ENCODE measurements at places on chromosomes 3 and 15.

DNA sequence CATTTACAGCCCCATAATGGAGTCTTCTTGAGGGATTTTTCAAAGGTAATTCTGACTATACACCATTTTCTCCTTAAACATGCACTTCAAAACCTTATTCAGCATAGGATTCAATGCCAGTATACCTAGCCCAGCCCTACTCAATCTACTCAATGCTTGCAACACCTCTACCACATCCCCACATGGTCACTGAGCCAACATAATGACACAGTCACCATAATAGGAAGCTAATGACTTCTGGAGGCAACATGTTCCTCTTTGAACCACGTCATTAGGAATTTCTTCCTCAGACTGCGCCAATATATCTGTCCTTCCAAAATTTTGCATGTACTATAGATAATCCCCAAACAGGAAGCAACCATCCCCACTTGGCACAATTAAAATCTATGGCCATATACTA lies 153.9 kb upstream of the SETMAR start:
- DNase-seq = no peak

- no peak for DNase-seq
These were observed 150.5 kb upstream of the NPHP3 start for GRCh38 chr3:132872711-132873110.

DNA sequence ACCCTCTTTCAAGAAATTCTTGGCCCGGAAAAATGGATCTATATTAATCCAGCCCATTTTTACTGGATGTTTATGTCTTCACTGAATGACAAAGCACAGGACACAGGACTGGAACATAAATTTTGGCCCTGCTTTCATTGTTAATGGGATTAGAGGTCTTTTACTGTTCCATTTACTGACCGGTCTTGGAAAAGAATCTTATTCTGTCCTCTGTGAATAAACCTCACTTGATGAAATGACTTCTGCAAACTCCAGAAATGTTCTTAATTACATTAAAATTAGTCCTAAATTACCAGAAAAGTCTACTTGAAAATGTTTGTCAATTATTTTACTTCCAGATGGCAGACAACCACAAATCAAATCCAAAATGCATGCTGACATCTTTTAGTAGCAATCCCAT lies 79.3 kb upstream of the SLC24A5 start:
- DNase-seq = no peak

GRCh38 chr15:98154863-98155262 lies 194.4 kb downstream of the ARRDC4 start:
- no peak for DNase-seq

DNA sequence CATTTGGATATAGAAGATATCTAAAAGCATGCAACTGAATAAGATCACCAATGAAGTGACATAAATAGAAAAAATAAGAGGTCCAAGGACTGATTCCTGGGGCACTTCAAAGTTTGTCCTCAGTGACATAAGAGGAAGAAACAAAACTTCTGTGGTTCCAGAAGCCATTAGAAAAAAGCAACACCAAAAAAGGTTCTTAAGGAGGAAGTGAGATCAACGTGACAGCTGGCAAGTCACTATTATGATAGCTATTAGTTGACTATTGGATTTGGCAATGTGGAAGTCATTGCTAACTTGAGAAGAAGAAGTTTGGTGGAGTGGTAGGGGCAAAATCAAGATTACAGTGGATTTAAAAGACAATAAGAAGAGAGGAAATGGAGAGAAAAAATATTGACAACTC lies 1098.3 kb downstream of the NAALADL2 start:
- no peak for DNase-seq

GRCh38 chr3:43478118-43478785 lies 143.6 kb downstream of the ANO10 start:
- DNase-seq = no peak

DNA sequence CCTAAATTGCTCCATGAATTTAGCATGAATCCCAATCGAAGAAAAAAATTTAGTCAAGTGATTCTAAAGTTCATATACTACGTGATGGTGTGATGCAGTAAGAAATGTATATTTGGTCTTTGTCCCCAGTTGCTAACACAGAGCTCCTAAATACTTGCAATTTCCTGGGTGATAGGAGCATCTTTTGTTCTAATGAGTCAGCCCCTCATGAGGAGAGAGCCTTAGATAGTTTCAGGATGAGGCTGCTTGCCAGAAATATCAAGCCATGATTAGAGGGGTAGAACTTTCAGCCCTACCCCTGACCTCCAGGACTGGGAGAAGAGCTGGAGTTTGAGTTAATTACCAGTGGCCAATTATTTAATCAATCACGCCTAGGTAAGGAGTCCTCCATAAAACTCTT lies 170.2 kb downstream of the PDE8A start:
- DNase-seq = no peak

DNA sequence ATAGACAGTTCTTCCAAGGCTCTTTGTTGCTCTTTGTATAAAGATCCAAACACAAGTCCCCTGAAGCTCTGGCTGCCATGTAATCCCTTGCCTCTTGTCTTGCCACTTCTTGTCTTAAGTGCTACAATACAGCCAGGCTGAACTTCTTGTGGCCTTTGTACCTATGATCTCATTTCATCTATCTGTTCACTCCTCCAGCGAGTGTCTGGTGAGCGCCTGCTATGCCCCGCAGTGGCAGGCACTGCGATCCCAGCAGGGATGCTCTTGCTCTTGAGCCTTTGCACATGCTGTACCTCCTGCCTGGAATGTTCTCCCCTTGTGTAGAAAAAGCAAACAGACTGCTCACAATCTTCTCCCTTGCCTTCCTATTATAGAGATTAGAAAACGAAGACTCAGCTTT lies 81.9 kb upstream of the ADPGK start:
- DNase-seq = no peak

DNA sequence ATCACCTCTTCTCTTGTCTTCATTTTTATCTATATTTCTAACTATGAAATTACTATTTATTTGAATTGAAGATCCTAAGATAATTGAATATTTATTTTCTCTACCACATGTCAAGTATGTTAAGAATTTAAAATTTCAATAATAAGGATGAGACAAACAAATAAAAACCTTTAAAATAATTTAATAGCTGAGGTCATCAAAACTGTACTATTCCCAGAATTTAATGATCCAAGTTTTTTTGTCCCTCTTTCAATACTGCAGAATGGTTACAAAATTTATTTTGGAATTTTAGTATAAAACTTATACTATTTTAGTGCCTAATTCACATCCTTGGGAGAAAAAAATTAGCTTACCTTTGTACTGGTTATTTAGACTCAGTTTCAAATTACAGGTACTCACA lies 774.9 kb downstream of the ROBO2 start:
- DNase-seq = no peak

- peak; percentile 77 for DNase-seq
These were observed 1.1 kb downstream of the CMTM7 start for GRCh38 chr3:32392536-32393302.

DNA sequence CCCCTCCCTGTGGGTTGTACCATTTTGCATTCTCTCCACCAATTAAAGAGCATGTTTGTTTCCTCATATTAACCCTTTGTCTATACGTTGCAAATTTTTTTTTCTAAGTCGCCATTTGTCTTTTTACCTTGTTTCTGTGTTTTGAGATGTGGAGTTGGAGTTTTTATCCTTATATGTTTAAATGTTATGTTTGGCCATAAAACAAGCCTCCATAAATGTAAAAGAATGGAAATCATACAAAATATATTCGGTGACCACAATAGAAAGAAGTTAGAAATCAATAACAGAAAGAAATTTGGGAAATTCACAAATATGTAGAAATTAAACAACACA lies 29.2 kb downstream of the LRRK1 start:
- no peak for DNase-seq

DNA sequence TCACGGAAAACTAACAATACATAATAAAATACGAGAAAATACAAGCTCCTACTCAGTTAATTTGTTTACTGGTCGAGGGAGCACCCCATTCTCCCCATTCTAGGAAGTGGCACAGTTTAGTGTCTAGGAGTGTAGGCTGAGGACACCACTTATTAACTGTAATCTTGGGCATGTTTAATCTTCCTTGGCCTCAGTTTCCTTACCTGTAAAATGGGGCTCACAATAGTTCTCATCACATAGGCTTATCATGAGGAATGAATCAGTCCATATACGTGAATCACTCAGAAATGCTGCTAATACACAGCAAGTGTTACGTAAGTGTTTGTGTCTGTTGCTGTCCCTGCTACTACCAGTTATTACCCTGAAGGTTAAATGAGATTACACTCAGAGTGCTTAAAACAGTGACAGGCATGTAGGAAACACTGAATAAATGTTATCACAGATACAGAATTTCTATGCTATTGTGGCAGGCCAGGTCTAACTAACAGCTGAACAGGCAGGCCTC lies 210.2 kb downstream of the OSBPL10 start:
- DNase-seq = no peak

GRCh38 chr3:111282024-111282423 lies 210.4 kb downstream of the NECTIN3 start:
- DNase-seq = no peak

DNA sequence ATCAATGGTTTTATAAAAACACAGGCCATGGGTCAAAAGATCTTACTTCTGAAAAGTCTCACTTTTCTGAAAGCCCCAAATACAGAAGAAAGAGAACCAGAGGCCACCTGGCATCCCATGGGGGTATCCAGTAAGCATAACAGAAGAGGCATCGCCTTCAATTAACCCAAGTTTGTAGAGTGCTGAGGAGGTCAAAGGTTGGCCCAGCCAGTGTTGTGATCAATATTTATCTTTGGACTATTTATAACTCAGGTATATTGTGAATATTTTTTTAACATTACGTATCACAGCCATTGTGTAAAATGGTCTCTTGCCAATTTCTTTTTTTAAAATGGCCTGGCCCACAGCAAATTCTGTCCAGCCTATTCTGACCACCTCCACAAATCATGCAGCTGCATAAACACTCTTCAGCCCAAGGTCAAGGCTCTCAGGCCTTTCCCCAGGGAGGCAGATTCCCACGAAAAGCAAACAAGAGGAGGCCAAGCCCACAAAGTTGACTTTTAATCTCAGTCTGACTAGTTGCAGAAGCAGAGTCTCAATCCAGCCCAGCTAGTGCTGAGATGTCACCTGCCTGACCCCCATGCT lies 26.2 kb upstream of the SPTBN5 start:
- no peak for DNase-seq

DNA sequence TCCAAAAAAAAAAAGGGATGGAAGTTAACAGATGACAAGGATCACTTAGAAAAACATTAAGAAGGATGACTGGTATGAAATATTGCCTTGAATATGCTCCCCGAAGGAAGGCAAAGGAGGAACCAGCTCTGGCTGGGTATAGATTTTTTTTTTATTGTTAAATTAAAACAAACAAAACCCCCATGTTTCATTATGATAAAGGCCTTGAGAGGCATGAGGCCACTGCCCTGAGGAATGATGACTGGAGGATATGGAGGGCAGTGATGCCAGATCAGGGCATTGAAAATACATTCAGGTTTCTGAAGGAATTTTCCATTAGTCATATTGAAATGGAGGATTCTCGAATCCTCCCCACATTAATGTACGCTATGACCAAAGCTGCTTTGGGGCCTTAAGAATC lies 120.9 kb downstream of the ADAMTS9 start:
- no peak for DNase-seq

GRCh38 chr15:78302579-78303312 lies 3.3 kb upstream of the SKIC8 start:
- DNase-seq = no peak

DNA sequence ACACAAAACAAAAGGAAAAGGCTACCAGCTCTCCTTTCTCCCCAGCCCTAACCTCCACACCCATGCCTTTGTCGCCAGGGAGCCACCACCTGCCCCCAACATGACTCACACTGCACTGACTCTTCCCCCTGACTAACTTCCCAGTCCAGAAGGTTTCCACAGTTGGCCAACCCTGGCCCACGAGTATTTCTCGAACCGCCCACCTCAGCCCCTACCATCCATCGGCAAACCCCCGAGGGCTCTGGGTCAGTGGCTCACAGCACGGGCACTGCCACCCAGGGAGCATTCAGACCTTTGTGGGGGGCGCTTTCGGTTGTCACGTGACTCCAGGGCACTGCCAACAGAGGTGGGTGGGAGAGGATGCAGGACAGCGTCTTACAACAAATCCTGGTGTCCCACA lies 152.3 kb downstream of the LRRC28 start:
- no peak for DNase-seq

DNA sequence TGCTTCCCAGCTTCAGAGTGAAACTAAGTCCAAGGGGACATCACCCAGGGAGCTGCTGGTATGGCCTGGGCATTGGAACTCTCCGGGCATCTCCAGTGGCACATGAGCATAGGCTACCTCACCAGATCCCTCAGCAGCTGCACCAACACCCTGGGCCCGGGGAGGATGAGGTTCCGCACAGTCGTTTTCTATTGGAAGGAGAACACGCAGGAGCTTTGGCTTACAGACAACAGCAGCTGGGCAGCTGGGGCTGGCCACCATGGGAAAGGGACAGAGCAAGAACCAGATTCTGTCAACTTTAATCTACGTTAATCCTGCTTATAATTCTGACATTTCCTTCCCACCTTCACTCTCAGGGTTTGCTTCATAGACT lies 65.5 kb downstream of the MYO1E start:
- no peak for DNase-seq

DNA sequence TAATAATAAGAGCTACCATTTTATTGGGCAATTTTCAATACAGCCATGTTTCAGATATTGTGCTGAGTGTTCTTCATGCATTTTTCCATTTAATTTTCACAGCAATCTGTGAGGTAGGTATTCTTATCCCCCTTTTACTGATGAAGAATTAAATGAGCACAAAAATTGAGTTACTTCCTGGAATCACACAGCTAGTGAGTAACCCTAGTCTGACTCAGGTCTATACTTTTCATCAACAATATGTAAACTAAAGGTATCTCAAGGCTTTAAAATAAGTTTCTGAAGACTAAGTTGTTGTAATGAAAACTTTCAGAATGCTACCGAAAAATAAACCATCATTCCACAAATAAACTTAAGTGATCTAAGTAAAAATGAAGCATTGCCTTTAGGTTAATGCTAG lies 22.3 kb downstream of the HACD2 start:
- no peak for DNase-seq

DNA sequence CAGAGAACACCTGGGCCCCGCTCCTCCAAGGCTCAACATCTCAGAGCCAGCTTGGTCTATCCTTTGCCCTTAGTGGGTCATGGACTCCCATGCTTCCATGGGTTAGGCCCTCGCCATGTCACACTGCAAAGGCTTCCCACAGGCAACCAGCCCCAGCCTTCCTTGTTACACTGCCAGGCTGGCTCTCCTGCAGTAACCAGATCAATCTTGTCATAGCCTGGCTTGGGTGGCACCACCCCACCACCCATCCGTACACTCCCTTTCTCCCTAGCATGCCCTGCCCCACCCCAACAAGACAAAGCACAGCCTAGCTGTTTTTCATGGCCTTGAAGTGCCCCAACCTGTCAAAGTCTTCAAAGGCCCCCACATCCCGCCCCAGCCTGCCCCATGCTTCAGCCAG lies 30.5 kb downstream of the CA12 start:
- DNase-seq = no peak

Data from coronary artery (tissue), 2 donors.